Stimulated activated CD4-positive, alpha-beta T cell treated with anti-CD3 and anti-CD28 coated beads, TNF-alpha, amount 100 ng/mL, for 1 hour (primary cell): ENCODE measurements at places on chromosomes 3 and 15.

DNA sequence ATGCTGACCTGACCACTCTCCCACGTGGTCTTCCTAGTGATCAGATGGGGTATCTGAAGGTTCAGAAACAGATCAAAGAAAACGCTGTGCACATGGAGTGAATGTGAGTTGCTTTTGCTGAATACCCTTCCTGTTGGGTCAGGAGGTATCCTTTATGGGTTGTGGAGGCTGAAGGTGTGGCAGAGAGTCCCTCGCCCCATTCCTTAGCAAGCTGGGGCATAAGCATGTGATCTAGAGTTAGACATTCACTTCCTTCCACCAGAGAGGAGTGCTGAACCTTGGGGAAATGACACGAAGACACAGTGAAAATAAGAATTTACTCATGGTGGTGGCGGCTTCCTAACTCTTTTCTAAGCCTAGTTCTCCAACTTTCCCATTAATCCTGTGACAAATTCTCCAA, 27.8 kb upstream of the SPTBN5 start:
- no peak for DNase-seq

DNA sequence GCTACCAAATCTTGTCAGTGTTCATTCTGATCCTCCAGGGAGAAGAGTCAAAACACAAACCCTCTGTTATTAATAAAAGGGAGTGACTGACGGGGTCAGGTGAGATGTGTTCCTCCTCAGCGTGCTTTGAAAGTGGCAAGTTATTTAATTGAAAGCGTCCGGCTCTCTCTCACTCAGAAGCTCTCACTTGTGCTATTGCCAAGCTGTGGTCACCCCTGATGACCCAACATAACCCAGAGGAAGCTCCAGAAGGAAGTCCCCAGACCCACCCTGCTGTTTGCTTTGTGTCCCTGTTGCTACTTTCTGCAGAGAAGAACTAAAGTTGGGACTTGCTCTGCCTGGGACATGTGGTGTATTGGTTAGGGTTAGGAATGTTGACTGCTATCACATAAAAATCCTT, 235.6 kb downstream of the EDEM1 start:
- no peak for DNase-seq

GRCh38 chr3:154970797-154971196, 109.3 kb upstream of the MME start:
- no peak for DNase-seq

- no peak for DNase-seq
Measured at GRCh38 chr15:86295511-86295910, 215.8 kb downstream of the AGBL1 start.

GRCh38 chr3:74614107-74614967, at the start of gene CNTN3:
TSS of gene CNTN3 (minus strand) at chr3:74614659. CDS start at chr3:74521112, 93,547 bp downstream.
- DNase-seq: no peak

GRCh38 chr3:113571360-113571759, 39.0 kb downstream of the SIDT1 start:
- no peak for DNase-seq

- DNase-seq: no peak
Measured at GRCh38 chr3:132978464-132978863, 59.7 kb upstream of the TMEM108 start.

GRCh38 chr15:45285413-45285812, 33.4 kb downstream of the SLC28A2 start:
- DNase-seq: no peak

DNA sequence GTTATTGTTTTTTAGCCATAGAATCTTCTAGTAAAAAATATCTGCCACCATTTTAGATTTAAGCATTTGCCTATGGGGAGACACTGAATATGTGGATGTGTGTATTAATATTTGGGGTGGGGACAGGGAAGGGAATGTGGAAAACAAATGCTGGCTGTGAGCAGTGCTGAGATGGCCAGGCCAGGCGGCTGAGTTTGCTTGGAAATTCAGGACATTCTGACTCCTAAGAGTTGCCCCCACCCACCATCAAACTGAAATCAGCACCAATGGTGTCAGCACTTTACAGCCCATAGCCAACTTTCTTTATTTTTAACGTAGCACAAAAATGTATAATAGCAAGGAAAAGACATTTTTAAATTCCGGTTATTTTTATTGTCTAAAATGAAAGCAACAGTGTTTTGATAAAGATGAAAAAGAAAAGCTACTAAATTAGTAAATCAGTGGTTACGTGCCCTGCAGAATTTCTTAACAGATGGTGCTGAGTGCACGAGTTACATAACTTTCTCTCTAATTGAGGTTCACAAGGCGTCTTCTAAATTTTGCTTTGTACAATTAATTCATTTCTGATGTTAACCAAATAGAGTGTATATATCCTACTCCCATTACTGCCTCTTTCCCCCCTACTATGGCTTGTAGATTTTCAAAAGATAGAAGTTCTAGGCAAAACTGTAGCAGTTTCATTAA, 34.0 kb downstream of the B3GALNT1 start:
- no peak for DNase-seq

DNA sequence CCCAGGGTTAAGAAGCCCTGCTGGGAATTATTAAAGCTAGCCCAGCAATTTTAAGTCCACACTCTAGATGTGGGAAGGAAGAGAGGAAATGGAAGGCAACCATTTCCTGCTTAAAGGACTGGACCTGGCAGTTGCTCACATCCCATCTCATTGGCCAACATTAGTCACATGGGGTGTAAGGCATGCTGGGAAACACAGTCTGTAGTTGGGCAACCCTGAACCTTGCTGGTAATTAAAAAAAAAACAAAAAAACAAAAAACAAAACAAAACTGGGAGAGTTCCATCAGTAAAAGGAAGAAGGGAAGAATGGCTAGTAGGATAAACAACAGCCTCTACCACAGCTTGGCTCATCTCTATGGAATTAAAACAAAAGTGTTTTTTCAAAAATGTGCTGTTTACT, 136.0 kb downstream of the VGLL4 start:
- no peak for DNase-seq

- DNase-seq: no peak
Measured at GRCh38 chr3:187648177-187648576, 22.0 kb downstream of the SST start.

GRCh38 chr3:39052583-39052982, 767 bp downstream of the WDR48 start:
- no peak for DNase-seq

- DNase-seq: no peak
Measured at GRCh38 chr3:189848395-189849040, 217.3 kb downstream of the TP63 start.

DNA sequence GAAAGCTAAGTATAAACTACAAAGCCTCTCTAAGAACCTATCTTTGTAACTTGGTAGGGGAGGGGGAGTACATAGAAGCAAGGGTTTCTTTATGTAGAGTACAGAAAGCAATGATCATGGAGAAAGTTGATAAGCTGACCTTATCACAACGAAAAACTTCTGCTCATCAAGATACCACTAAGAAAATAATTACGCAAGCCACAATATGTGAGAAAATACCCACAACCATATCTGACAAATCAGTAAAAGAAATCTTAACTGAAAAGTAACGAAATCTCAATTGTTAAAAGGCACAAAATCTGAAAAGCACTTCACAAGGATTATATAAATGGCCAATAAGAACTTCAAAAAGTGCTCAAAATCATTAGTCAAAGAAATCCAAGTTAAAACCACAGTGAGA, 35.1 kb upstream of the RPS17 start:
- DNase-seq: no peak

DNA sequence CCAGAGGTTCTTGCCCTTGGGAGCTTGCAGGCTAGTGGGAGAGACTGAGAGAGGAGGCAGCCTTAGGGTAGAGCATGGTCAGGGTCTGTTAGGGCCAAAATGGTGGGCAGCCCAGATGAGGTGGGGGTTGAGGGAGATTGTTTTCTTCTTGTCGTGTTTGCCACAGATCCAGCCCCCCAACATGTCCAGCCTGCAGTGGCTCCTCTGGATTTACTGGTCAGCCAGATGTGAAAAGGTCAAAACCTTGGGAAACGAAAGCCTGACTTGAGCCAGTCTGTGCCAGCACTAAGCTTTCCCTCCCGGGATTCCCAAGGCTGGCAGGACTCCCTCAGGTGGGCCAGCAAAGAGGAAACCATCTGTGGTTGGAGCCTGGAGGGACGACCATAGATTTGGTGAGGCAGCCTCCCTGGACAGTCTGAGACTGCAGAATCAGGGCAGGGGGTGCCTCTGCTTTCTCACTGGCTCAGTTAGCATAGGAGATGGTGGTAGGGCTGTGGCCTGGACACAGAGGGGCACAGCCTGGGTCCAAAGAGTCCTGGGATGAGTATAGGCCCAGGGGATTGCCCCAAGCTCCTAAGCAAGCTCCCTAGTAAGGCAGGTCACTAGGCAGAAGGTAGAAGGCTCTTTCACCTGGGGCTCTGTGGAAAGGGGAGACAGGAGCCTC, 51.2 kb upstream of the PRR23C start:
- no peak for DNase-seq

DNA sequence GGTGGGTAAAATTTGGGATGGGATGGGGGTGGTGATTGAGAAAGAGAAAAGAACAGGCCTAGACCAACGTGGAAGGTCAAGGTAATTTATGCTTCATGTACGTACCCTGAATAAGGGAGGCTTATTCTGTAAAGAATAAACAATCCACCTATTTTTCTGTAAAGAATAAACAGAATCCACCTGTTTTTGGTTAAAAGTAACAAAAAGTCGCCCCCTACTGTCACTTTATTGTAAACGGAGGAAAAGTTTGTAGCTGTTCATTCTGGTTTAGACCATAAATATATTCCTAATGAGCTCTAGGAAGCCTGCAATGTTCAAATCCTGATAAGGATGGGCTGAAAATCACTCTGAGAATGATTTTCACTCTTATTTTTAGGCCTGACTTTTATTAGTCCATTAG, 23.5 kb upstream of the SQOR start:
- no peak for DNase-seq

- no peak for DNase-seq
Measured at GRCh38 chr3:110015231-110015963, 678.1 kb upstream of the DPPA4 start.

- no peak for DNase-seq
Measured at GRCh38 chr3:43218156-43218555, 68.2 kb upstream of the SNRK start.

DNA sequence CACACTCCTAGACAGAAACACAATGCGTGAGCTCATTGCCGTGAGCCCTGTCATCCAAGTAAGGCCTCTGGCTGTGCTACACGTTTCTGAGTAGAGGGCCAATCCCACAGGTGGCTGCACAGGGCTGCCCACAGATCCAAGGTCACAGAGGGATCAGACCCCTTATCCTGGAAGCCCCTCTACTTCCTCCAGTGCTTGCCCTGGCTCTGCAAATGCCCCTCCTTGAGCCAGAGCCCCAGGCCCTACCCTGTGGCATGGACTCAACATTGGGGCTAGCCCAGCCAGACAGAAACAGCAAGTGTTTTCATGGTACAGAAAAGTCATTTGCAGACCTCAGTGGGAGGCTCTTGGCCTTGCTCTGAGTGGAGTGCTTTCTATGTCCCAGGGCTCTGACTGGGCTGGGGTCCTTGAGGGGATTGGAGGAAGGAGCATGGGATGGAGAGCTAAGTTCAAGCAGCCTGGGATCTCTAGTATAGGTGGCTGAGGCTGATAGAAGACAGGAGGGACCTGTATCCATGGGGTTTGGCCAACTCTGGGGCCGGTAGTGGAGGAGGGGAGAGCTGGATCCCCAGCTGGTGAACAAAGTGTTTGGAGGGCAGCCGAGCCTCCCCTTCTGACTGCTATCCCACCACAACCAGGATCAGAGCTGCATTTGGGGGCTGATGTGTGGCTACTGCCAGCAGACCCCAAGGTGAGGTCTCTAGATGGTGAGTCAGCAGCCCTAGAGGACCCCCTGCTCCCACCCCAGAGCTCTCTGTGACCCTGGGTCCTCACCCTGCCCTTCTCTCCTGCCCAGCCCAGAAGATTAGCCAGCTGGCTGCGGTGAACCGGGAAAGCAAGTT, 38.7 kb downstream of the GOLGA6A start:
- no peak for DNase-seq

- no peak for DNase-seq
Measured at GRCh38 chr3:54358316-54358715, 236.0 kb downstream of the CACNA2D3 start.

GRCh38 chr3:131728898-131729642, 226.3 kb upstream of the MRPL3 start:
- no peak for DNase-seq

DNA sequence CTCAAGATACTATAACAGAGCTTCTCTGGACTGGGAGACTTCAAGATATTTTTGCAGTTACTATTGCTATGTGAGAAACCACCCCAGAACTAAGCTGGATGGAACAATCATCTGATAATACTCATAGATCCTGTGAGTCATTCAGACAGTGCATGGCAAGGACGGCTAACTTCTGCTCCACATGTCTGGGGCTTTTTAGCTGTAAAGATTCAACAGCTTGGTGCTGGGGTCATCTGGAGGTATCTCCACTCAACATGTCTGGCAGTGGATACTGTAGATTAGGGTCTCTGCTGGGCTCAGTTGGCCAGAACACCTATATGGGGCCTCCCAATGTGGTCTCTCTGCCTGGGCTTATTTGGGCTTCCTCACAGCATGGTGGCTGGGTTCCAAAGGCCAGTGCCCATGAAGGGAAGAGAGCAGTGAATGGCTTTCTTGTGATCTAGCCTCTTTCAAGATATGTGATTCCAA, 117.3 kb upstream of the SLC7A14 start:
- DNase-seq: no peak

DNA sequence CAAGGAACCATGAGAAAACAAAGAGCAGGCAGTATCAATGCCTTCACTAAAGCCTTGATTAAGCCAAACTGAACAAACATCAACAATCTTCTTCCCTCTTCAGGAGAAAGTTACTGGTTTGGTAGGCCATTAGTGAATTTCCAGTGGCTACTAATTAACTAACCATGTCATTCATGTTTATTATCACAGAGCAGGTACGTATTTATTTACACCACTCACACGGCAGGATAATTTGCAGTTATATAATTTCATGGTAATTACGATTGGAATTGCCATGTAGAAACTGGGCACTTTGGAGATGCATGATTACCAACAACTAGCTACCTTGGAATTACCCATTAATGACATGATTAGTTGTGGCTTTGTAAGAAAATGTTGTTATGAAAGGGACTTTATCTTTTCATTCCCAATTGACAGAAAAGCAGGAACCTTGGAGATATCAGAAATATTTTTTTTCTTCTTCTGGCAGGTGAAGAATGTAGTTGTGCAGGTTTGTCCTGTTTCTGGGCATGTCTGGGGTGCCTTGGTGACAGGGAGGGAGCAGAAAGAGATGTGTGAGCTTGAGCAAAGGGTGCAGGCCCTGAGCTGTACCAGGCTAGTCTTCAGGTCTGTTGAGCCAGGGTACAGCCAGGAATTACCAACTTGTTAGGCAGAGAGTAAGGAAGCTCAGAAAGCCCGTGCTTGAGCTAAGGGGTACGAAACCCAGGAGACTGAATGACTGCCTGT, 310.7 kb downstream of the RORA start:
- DNase-seq: no peak

- DNase-seq: no peak
Measured at GRCh38 chr15:68278345-68278594, 725 bp downstream of the FEM1B start.

DNA sequence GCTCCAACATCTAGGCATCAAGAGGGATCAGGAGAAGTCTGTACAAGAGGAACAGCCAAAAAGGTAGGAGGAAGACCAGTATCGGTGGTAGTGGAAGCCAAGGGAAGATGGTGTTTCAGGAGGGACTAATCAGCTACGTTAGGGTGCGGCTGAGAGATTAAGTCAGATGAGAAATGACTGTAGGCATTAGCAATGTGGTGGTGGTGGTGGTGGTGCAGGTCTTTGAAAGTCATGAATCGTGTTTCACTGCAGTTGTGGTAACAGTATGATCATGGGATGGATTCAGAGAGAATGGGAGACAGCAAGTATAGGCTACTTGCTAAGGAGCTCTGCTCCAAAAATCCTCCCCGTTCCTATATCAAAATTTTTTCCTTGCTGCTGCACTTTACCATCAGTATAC, 35.5 kb downstream of the ASTE1 start:
- DNase-seq: no peak

GRCh38 chr15:33310481-33311311, at the start of gene RYR3:
TSS of gene RYR3 (plus strand) at chr15:33310967. CDS start at chr15:33311046, 79 bp downstream.
- no peak for DNase-seq
